ENCODE measurements at places on chromosomes 5 and 9. TPM values are rescaled to one million over a fixed set of nuclear protein-coding genes. Genes with fewer than 3 reads are reported as not detected.

DNA sequence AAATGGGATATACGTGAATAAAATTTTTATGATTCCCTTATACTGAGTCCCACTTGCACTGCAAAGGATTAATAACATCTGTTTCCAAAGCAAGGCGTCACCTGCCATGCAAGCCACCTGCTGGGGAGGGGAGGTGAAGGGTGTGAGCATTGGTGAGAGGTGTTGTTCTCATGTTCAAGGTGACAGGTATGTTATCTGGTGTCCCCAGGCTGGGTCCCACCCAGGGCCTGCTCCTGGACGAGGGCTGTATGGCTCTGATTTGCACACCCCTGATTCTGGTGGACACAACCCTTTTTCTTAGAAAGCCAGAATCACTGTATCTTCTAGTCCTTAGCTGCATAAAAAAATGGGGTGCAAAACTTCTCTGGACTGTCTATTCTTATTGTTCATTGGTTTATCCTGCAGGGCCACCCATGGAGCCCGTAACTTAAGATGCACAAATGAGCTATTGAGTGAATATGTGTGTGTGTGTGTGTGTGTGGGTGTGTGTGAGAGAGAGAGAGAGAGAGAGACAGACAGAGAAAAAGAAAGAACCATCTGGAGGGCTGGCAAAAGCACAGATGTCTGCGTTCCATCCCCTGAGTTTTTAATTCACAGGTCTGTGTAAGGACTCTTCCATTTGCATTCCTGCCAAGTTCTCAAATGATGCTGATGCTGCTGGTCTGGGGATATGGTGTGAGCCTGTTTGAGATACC lies 53.7 kb downstream of the SYK start:
- DNase-seq: no peak

Gene LTC4S
- 6.7 TPM for polyA plus RNA-seq

DNA sequence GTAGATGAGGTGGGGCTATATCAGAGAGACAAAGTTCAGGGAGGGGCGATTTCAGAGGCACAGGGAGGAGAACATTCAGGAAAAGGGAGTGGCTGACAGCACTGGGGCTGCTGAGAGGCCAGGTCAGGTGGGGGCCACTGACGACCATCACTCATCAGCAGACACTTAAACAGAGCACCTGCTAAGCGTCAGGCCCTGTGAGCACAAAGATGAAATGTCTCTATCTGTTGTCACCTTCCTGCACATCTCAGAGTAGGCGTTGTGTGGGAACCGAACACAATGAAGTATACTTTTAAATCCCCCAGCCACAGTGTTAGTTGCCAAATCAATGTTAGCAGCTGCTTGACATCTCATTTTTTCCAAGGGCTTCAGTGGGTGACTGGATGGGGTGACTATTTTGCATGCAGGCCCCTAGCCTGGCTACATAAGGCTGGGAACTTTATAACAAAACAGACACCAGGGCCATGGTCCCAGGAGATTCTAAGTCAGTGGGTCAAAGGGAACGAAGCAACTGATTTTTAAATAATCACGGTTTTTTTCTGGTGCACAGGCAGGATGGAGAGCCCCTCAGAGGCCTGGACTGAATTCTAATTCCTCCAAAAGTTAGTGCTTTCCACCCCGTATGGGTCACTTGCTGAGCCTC lies 31.1 kb upstream of the ANKRD18A start:
- DNase-seq: no peak

DNA sequence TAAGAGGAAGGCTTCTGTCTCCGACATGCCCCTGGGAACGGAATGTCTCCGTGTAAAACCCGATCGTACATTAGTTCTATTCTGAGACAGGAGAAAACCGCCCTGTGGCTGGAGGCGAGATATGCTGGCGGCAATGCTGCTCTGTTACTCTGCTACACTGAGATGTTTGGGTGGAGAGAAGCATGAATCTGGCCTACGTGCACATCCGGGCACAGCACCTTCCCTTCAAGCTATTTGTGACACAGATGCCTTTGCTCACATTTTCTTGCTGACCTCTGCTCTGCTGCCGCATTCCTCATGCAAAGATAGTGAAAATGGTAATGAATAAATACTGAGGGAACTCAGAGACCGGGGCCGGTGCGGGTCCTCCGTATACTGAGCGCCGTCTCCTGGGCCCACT lies 2.2 kb upstream of the DPP7 start:
- no peak for DNase-seq

GRCh38 chr5:169395136-169395535 lies 94.2 kb upstream of the SLIT3 start:
- no peak for DNase-seq

Measured in renal pelvis (tissue), 12 donors.